ENCODE measurements at places on chromosomes 11 and 22.

DNA sequence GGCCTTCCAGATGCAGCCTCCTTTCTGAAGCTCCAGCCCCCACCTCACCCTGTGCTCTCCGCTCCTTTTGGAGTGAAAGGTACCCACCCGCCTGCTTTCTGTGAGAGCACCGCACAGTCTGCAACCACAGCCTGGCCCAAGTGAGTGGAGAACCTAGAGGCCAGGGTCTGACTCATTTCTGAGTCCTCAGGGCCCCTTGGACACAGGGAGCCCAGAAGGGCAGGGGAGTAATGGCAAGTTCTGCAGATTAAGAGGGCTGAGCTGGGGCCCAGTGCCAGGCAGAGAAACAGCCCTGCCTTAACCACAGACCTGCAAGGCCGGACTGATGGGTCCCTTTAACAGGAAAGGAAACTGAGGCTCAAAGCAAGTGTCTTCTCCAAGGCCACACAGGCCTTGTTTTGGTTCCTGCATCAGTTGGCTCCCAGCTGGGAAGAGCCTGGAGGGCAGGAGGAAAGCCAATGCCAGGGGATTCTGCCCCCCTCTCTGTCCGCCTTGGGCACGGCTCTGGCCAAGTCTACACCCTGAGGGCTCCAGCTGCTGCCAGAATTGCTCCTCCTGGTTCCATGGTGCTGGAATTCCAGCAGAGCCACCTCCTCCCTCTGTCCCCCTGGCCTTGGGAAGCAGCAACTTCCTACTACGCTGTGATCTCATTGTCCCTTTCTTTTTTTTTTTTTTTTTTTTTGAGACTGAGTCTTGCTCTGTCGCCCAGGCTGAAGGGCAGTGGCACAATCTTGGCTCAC lies 55.1 kb downstream of the CYTH4 start:
- no peak for DNase-seq

GRCh38 chr11:129373489-129373953 lies 2.1 kb upstream of the BARX2 start:
- no peak for DNase-seq

GRCh38 chr22:36860821-36861659 lies at the start of gene NCF4:
TSS of gene NCF4 (plus strand) at chr22:36861006. CDS start at chr22:36861172, 166 bp downstream.
- DNase-seq = no peak

DNA sequence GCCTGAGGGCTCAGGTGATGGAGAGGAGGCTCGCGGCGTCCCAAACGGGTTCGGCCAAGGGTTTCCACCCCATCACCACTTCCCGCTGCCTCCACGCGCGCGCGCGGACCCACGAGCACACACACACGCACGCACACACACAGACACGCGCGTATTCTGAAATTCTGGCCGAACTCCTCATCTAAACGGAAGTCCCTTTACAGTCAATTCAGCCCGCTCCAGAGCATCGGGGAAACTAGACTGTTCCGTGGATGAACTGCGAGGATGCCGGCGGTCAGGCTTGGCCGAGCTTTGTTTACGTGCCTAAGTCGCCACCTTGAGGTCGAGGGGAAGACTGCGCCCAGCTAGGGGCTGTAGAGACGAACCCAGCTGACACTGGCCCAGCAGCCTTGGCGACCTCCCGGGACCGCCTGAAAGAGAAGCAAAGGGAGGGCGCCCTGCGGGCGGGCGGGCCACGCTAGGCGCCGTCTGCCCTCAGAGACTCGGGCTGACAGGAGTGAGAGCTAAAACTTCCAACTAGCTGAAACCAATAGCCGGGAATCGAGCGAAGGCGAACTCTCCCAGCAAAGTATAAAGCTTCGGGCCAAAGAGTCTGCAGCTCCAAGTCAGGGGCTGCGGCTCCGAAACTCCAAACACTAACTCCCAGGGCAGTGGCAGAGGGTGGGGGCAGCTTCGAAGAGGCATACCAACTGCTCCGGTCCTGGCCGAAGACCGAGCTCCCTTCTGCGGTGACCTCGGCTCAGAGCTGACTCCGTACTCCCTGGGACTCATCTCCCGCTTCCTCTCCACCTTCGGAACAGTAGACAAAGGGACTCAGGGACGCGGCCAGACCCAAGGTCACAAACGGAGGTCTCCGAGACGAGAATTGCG lies 124.7 kb upstream of the C11orf58 start:
- DNase-seq = peak; percentile 87

- DNase-seq = no peak
Measured at GRCh38 chr22:47784367-47784983, 1022.0 kb downstream of the TBC1D22A start.

DNA sequence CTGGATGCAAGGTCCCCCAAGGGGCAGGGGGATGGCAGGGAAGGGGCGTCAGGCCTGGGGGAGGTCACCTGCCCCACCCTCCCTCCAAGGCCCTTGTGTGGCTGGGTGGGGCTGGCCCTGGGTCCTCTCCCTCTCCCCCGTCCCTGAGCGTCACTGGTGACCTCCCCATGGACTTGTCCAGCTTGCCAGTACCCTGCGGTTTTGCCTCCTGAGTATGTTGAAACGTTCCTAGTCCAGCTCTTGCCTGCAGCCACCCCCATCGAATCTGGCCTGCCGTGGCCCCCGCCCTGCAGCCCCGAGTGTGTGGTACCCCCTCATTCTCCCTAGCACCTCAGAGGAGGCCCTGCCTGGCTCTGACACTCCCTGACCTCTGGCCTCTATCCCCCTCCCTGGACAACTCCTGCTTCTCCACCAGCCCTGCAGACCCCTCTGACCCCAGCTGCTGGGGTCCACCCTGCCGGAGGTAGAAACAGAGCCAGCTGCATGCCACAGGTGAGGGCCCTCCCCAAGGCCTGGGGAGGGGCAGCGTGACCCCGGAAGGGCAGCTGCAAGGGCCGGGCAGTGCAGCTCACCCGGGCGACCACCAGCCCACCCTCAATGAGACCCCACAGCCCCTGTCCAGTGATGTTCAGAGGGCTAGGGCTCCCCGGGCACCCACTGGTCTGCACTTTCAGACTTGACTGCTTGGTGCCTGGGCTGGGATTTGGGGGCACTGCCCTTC lies 4.1 kb upstream of the MUC6 start:
- DNase-seq = no peak

Data from left renal cortex interstitium (tissue), 4 donors.